AG10803 (cell line): ENCODE measurements at places on chromosomes 3 and 15.

DNA sequence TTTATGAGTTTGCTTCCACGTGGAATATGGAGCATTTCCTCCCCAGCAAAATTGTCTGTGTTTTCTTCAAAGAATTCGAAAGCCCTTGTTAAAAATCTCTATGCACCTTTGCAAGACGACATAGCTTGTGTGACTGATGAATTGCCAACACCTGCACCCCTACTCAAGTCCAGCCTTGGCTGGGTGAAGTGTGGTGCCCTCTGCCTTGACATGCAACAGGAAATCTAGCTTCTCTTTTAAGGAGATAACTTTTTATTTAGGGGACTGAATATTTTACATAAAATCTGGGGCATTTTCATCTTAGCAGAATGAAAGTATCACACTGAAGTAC, 647 bp downstream of the HMG20A start:
- DNase-seq = no peak

DNA sequence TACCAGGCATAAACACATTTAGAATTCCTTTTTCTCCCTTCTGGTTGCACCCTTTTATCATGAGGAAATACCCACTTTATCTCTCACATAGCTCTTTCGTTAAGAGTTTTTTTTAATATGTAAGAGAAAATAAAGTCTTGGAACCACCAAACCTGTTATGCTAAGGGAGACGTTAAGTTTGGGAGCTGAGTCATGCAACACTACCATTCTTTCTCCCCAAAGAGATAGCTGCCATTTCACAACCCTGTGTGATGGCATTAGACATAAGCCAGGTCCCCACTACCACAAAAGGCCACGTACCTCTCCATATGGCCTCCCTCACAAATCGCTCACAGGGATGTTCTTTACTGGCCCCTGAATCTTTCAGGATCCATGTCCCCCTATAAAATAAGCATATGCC, 7.6 kb upstream of the NIPA1 start:
- DNase-seq = no peak

- no peak for DNase-seq
Measured at GRCh38 chr15:90844696-90845095, 23.7 kb upstream of the FURIN start.

- no peak for DNase-seq
Measured at GRCh38 chr3:138063416-138063815, 52.0 kb downstream of the DZIP1L start.

DNA sequence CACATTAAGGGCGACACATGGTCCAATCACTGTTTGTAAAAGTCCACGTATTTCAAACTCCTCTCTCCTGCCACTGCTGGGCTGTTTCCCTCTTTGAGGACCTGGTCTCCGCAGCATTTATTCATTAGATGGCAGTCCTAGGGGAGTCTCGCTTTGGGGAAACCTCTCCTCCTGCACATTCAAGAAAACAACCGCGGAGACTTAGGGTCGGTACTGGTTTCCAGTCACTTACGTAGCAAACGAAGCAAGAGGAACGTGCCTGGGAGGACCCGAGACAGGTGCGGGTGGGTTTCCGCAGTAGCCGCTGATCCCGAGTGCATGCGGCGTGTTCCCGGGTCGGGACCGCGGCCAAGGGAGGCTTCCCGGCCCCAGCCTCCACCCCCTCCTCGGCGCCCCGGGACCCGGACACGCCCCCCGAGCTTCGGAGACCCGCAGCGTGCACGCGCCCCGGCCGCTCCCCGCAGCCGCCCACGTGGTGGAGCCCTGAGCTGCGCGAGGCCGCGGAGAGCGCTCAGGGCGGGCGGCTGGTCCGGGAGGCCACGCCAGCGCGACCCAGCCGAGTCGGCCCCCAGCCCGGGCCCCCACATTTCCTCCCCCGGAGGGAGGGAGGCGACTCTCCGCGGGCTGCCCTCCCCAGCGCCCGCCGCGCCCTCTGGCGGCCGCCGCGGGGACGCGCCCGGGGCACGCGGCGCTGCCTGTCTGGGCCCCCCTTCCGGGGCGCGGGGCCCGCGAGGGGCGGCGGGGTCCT, 1.1 kb upstream of the IGF1R start:
- peak; percentile 33 for DNase-seq

DNA sequence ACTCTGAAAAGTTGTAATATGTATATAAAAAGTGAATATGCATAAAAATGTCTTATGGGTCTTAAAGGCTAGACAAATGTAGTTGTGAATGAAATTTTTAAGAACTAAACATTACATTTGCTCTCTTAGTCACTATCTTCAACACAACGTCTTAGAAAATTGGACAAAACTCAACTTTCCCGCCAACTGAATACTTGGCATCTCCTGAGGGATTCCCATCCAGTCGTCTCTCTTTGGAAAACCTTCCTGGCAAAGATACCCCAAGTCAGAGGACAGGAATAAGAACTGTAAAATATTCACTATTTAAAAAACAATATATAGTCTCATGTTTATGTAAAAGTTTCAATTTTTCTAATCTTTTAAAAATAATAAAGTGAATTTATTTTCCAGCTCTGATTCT, 354.8 kb downstream of the GRM7 start:
- DNase-seq = no peak

- DNase-seq = no peak
Measured at GRCh38 chr15:58590236-58590635, 158.4 kb downstream of the LIPC start.

DNA sequence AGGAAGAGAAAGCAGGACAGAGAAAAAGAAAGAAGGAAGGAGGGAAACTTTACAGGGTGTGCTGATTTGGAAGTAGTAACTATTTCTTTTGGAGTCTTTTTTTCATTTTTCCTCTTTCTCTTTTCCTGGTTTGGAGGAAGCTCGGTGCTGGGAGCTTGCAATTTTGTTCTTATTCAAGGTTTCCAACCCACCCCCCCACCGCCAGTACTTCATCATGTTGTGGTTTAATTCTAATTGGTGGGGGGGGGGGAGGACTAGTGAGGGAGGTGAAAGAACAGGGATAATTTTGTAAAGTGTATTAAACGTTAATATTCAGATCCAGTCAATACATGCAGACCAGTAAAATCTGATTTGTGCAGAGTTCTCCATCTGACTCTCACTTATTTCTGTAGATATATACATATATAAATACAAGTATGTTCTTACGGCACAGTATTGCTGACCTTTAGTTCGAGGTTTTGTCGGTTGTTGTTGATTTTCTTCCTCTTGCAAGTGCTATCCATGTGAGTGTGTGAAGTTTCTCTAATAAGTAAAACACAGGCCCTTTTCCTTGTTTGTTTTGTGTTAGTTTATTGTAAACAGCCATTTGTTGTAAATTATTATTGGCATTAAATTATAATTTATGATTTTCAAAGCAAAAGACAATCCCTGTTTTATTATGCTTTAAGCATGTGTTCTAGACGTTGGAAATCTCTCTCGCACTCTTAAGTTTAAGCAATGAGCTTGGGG, 9.3 kb downstream of the NR2F2 start:
- DNase-seq = no peak

GRCh38 chr3:71850654-71851053, 65.7 kb upstream of the PROK2 start:
- DNase-seq = no peak

DNA sequence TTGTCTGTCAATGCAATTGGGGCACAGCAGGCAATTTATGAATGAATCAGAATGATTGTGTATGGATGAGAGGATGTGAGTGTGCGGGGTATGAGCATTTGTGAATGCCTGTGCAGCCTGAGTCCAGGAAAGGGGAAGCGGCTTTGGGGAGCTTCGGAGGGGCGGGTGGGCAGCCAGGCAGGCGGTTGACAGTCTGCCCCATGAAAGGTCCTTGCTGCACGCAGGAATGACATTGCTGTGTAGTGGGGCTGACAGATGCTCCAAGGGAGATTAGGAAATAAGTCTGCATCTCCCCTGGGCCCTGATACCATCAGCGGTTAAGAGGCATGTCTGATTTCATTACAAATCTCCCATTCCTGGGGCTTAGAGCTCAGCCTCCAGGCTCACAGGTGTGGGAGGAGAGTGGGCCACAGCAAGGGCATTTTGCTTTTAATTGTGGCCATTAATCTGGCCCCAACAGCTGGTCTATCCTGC, 26.4 kb upstream of the TSPAN3 start:
- DNase-seq = no peak

- peak; percentile 21 for DNase-seq
Measured at GRCh38 chr3:64023861-64024223, 548 bp upstream of the PSMD6 start.

GRCh38 chr3:184505076-184505878, 56.3 kb upstream of the EPHB3 start:
- DNase-seq = peak; percentile 69

DNA sequence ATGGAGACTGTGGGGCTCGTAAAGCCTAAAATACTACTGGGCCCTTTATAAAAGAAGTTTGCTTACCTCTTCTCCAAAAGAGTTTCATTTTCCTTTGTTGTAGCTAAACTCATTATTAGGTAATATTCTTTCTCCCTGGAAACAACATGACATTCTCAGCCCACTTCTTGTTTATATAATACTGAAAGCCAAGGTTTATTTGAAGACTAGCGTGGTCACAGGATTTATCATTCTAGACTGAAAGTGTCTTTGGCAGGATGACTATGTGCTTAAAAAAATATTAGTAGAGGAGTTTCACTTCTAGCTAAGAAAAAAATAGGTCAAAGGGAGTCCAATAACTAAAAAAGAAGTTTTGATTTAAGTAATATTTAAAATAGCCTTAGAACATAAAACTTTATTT, 1085.2 kb upstream of the CADM2 start:
- DNase-seq = no peak

DNA sequence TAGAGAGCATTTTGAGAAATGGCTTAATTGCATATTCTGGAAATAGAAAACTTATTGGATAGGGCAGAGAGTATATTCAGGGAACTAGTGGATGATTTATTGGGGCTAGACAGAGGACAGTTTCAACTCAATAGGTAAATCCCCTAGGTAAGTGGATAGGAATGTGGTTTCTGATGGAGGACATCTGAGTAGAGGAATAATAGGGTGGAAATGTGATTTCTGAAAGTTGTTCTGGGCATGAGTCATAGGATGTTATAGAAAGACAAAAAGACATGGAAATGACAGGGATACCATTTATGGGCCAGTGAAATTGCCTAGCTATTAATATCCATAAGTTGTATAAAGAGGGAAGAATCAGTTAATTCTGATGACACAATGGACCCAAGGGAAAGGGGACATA, 563.3 kb upstream of the GOLIM4 start:
- no peak for DNase-seq

GRCh38 chr3:47581835-47582234, 3.2 kb upstream of the CSPG5 start:
- no peak for DNase-seq

- peak; percentile 54 for DNase-seq
Measured at GRCh38 chr3:194058189-194058571, 77.8 kb upstream of the HES1 start.

GRCh38 chr15:37394402-37395099, 294.2 kb upstream of the MEIS2 start:
- no peak for DNase-seq

- no peak for DNase-seq
Measured at GRCh38 chr3:3015185-3016089, 94.7 kb downstream of the IL5RA start.

GRCh38 chr15:52181938-52182780, 9.0 kb downstream of the GNB5 start:
- DNase-seq = no peak

DNA sequence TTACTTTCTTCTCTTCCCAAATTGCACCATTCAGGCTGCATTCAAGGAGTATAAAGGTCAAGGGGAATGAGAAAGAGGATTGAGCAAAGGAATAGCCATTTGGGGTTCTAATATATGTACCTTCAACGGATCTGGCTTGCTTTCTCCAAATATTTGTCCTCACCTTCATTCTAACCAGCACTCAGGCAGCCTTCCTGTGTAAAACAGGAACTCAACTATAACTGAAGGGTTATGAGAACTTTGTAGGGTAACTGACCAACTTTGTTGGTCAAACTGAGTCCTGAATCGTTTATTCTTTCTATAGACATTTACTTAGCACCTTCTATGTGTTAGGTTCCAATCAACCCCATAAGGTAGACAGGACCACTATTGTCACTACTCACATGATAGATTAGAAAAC, 5.1 kb upstream of the CPOX start:
- DNase-seq = no peak

- peak; percentile 84 for DNase-seq
Measured at GRCh38 chr15:48861813-48862431, 16.0 kb upstream of the EID1 start.

GRCh38 chr3:13121553-13122001, 48.3 kb upstream of the IQSEC1 start:
- no peak for DNase-seq

DNA sequence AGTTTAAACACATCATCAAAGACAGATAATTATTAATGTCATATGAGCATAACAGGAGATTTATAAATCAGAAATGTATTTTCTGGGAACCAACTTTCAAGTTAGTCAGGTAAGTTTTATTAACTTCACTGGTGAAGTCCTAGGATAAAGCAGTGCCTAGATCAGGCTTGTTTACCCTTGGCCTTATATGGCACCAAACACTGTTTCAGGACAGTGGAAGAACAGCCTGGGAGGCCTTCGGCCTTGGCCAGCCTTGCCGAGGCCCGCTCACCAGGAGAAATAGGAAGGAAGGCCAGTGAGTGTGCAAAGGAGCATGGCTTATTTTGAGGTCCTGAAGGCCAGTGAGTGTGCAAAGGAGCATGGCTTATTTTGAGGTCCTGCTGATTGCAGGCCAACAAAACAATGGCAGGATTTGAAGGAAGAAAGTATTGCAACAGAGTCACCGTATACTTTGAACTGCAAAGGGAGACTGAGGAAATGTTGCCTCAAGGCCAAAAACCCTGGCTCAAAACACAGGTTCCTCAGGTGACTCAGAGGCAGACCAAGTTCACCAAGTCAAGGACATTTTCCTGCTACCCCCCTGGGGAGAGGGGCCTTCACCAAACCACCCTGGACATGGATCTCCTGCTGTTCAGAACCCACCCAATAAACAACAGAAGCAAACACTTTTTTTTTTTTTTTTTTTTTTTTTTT, 174.3 kb downstream of the TP63 start:
- DNase-seq = no peak
